ENCODE measurements at places on chromosomes 7 and 10.

DNA sequence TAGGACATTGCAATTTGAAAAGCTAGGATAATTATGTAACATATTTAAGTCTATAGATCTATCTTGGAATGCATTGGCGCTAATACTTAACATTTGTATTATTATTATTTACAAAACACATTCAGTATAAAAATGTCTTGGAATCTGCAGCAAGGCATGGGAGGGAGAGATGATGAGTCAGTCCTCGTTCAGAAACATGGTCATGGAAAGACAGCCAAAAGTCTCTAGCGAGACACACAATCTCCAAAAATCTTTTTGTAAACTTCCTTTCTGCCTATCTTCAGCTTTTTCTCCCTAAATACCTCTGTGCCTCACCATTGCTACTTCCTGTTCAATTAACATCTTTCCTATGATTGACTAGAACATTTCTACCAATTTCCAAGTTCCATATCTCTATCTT is 188.4 kb upstream of the CACNA2D1 start:
- DNase-seq, result no peak

- DNase-seq, result peak; percentile 62
Observed at GRCh38 chr7:140062118-140062527, 628 bp downstream of the PARP12 start.

GRCh38 chr10:114173603-114173920 is 441 bp downstream of the CCDC186 start:
- no peak for DNase-seq

- DNase-seq, result no peak
Observed at GRCh38 chr7:102306916-102307677, 20.4 kb downstream of the SH2B2 start.

- DNase-seq, result no peak
Observed at GRCh38 chr7:1644341-1645070, 25.6 kb upstream of the ELFN1 start.

DNA sequence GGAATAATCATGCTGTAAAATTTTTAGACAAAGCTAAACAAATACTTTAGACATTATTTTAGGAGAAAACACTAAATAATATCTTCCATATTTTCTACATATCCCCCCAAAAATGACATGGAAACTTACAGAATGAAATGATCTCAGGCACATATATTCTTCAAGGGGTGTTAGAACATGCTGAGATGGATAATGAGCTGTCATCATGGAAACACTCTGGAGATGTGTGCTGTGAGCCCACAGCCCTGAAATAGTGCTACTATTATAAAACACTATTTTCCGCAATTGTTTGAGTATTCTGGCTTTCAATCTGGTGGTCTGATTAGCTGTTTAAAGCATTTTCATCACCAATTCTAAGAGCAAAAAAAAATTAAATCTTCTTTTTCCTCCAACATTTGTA is 385.7 kb downstream of the PHTF2 start:
- no peak for DNase-seq

- DNase-seq, result no peak
Observed at GRCh38 chr10:104043854-104044253, 41.8 kb downstream of the COL17A1 start.

- DNase-seq, result no peak
Observed at GRCh38 chr10:14779001-14779651, 4.4 kb upstream of the FAM107B start.

DNA sequence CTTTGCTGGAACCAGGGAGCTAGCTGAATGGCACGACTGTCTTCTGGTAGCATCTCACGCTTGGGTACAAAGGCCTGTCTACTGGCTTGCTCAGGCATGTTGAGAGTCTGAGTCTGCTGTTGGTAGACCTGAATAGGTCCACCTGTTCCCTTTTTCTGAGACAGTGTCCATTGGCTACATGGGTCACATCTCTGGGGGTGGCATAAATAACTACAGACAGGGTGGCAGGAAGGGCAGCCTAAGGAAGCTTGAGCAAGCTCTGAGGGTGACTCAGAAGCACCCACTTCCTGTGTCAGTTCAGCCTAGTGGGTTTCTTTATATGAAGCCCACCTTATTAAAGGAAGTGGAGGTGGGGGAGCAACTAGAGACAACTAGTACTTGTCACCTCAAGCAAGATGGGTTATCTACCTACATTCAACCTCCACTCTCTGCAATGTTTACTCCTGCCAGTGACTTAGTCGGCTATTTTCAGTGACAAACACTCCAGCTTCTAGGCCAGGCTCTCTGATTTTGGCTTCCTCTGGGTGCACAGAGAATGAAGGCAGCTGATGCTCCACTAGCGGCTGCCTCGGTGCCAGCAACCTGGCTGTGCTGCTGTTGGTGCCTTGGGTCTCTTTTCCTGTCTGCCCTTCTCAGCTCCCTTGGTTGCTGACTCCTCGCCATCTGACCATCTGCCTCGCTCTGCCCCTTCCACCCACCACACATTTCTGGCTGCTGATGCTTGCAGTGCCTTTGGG is 5.7 kb upstream of the ZYX start:
- DNase-seq, result no peak

GRCh38 chr10:69837261-69837660 is 35.6 kb downstream of the COL13A1 start:
- no peak for DNase-seq

GRCh38 chr10:57696641-57697040 is 571.1 kb downstream of the IPMK start:
- DNase-seq, result no peak

GRCh38 chr7:83452256-83452655 is 196.7 kb downstream of the SEMA3E start:
- DNase-seq, result no peak

DNA sequence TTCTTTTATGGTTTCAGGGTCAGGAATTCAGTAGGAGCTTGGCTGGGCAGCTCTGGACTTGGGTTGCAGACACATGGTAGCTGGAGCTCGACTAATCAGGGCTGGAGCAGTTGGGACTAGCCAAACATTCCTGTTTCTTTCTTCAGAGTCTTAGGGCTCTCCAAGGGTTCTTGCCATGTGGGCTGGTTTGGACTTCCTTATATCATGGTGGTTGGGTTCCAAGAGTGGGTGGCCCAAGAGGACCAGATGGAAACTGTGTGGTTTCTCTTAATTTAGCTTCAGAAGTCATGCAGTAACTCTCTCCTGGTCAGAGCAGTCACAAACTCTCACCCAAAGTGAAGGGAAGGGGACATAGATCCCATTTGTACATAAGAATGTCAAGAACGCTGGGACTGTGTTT is 270.1 kb upstream of the FZD1 start:
- no peak for DNase-seq

DNA sequence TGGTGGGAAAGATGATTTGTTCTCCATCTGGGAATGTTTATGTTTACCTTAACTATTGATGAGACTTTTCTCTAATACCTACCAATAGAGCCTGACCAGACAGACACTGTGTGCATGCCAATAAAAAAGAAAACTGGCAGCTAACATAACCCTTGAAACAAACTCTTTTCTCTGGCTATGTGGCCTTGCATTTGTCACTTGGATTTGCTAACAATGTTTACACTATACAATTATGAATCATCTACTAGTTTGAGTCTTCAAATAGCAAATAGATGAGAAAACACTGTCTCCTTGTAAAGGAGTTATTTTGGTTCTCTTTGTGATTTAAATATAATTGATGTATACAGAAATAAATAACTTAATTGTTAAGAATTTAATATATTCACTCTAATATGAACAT is 273.1 kb downstream of the SEMA3D start:
- no peak for DNase-seq

- no peak for DNase-seq
Observed at GRCh38 chr7:114130866-114131265, 212.1 kb upstream of the PPP1R3A start.

- DNase-seq, result no peak
Observed at GRCh38 chr10:71419750-71420149, 23.0 kb downstream of the CDH23 start.

- DNase-seq, result no peak
Observed at GRCh38 chr10:59372543-59372942, 10.2 kb upstream of the FAM13C start.

GRCh38 chr10:61164458-61165160 is 220.6 kb upstream of the RHOBTB1 start:
- no peak for DNase-seq

DNA sequence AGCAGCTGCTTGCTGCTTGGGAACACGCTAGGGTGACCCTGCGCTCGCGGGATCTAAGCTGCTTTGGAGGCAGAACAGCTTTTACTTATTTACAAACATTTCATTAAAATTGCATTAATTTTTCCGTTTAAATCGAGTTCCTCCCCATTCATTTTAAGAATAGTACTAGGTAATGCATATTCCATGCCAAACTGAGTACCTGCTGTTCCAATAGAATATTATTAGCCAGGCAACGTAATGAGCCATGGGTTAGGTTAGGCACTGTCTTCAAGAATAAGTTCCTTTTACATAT is 860 bp downstream of the EXOC6 start:
- DNase-seq, result no peak

- no peak for DNase-seq
Observed at GRCh38 chr7:35777121-35777520, 23.7 kb upstream of the SEPTIN7 start.

DNA sequence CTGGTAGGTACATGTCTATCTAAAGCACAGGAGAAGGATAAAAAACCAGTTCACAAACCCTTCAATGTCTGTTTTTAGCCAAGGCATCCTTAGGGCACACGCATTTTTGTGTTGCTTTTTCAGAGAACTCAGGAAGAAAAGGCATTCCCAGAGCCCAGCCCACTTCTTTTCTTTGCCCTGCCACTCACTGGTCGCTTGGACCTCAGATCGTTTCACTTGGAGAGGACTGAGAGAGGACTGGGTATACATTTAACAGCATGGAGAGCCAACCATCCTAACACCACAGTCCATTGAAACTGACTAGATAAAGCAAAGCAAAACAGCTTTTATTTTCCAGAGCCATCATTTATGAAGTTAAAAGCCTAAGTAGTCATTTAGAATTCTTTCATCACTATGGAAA is 194.2 kb downstream of the CAMK1D start:
- no peak for DNase-seq

GRCh38 chr10:112844681-112845544 is 105.1 kb upstream of the TCF7L2 start:
- DNase-seq, result no peak

GRCh38 chr7:85529201-85529600 is 342.3 kb upstream of the SEMA3D start:
- DNase-seq, result no peak

- DNase-seq, result no peak
Observed at GRCh38 chr10:44357023-44357540, 27.8 kb downstream of the CXCL12 start.

DNA sequence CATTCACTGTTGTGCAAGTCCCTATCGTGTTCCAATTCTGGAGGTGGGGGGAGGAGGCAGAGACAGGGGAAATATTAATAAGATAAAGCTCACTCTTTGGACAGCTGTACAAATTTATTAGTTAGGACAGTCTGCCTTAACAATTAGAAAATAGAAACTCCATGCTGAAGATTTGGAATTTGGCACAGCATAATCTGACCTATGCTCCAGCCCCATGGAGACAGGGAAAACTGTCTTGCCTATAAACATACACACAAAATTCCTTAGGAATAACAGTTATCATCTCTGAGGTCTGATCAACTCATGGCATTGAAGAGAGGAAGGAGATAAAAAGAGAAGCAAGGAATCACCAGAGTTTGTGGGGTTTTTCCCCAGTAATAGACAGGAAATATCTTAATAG is 335.4 kb upstream of the MEOX2 start:
- DNase-seq, result no peak

DNA sequence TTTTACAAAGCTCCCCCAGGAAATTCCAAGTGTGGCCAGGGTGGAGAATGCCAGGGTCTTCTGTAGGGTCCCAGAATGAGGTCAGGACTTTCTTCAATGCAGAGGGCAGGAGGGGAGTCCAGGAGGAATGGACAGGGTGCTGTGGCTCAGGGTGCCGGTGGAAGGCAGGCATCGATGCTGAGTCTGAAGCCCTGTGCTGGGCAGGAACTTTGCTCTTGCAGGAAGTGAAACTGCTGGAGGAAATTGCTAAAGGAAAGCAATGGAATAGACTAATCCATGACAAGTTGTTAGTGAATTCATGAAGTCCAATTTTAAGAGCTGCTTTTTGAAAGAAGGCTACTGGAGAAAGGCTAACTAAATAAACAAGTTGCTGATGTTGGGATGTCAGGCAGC is 14.8 kb downstream of the PTPRE start:
- no peak for DNase-seq

DNA sequence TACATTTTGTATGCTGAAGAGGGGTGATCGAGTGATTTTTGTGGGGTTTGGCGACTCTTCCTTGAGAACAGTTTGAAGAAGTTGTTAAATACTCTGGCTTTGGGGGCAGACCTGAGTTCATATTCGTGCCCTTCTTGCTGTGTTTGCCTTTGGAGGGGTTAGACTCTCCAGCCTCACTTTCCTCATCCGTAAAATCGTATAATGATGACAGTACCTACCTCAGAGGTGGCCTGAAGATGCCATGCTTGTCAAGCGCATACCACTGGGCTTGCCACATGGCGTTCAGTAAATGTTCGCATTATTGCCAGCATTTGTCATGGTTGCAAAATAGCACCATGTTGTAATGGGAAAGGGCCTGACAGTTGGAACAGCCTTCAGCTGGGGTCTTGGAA is 1.3 kb downstream of the STK17A start:
- DNase-seq, result peak; percentile 31

GRCh38 chr7:43260980-43261878 is 148.8 kb downstream of the HECW1 start:
- peak; percentile 49 for DNase-seq

Measured in activated CD4-positive, alpha-beta T cell treated with anti-CD3 and anti-CD28 coated beads, Interleukin-2, amount 50 U/mL, for 1 hour (primary cell).